ENCODE measurements at places on chromosomes 2 and 18. TPM values are rescaled to one million over a fixed set of nuclear protein-coding genes. Genes with fewer than 3 reads are reported as not detected.

GRCh38 chr2:218260742-218261422 is at the start of gene GPBAR1:
Gene GPBAR1, plus strand, starts transcription at chr2:218261015. Its CDS starts 1,710 bp downstream, at chr2:218262725.
- H3K4me1 ChIP-seq: peaks cover 88% of the 10 kb centered on the region
- H3K27ac ChIP-seq: peak within 1 kb of the TSS; percentile 84
- DNase-seq: peak; percentile 72
- H3K36me3 ChIP-seq: peaks cover 45% of the 10 kb centered on the region
- H3K27me3 ChIP-seq: no peaks in the 10 kb centered on the region

DNA sequence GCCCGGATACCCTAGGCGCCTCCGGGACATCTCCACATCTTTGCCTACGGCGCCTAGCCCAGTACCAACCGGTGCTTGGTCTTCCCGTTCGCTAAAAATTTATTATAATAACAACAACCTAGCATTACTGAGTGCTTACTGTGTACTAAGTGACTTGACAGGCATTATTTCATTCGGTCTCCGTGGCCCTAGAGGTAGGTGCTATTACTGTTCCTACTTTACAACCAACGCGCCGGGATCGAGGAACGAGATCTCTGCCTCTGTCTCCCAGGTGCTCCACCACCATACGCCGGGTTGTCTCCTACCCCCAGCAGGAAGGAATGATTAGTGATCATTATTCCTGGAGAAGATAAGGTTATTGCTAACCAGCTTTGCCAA is 657 bp upstream of the BIN1 start:
- DNase-seq: no peak
- no peaks in the 10 kb centered on the region for H3K27me3 ChIP-seq
- H3K27ac ChIP-seq: peak overlapping the region; percentile 91
- peak overlapping the region; percentile 74 for H3K4me3 ChIP-seq
- no peaks in the 10 kb centered on the region for H3K36me3 ChIP-seq

- H3K4me3 ChIP-seq: no peak overlapping the region
- no peaks in the 10 kb centered on the region for H3K4me1 ChIP-seq
These were observed 598.4 kb downstream of the MBD2 start for GRCh38 chr18:53625997-53626599.

The CD207 gene
- not detected for total RNA-seq

The FER1L5 gene
- not detected for total RNA-seq

The SLC9A2 gene
- total RNA-seq: 61.6 TPM

- H3K27ac ChIP-seq: no peak overlapping the region
- no peaks in the 10 kb centered on the region for H3K36me3 ChIP-seq
- H3K4me1 ChIP-seq: peaks cover 10% of the 10 kb centered on the region
- H3K4me3 ChIP-seq: no peak overlapping the region
- DNase-seq: no peak
These were observed 389.8 kb downstream of the FIGN start for GRCh38 chr2:163345795-163346573.

The OSR1 gene
- 1.3 TPM for total RNA-seq

The NAT8 gene
- total RNA-seq: not detected

- H3K27me3 ChIP-seq: no peaks in the 10 kb centered on the region
- no peaks in the 10 kb centered on the region for H3K36me3 ChIP-seq
- no peak overlapping the region for H3K27ac ChIP-seq
These were observed 2.5 kb upstream of the CPO start for GRCh38 chr2:206936843-206937230.

GRCh38 chr2:219998107-219998506 is 370.7 kb downstream of the SLC4A3 start:
- no peak overlapping the region for H3K27ac ChIP-seq
- H3K27me3 ChIP-seq: no peaks in the 10 kb centered on the region
- no peaks in the 10 kb centered on the region for H3K36me3 ChIP-seq
- no peak for DNase-seq
- no peaks in the 10 kb centered on the region for H3K4me1 ChIP-seq

DNA sequence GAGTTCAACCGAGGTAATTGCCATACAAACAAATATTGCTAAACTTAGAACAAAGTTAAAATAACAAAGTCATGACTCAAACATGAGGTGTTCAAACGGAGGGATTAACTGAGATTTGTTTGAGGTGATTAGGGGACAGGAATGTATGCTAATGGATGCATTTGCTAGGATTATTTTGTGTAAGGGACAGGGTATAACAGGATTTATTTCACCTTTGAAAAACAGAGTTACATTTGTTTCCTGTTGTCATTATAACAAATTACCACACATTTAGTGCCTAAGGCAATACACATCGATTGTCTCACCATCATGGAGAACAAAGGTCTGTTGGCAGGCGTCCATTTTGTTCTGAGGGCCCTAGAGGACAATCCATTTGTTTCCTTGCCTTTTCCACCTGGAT is 304.3 kb upstream of the CNTNAP5 start:
- H3K27me3 ChIP-seq: no peaks in the 10 kb centered on the region
- H3K4me1 ChIP-seq: no peaks in the 10 kb centered on the region
- no peak overlapping the region for H3K27ac ChIP-seq
- DNase-seq: no peak

The SPOPL gene
- total RNA-seq: 13.6 TPM

- H3K27ac ChIP-seq: no peak overlapping the region
- no peak overlapping the region for H3K4me3 ChIP-seq
- no peak for DNase-seq
- peaks cover 66% of the 10 kb centered on the region for H3K27me3 ChIP-seq
- peaks cover 70% of the 10 kb centered on the region for H3K4me1 ChIP-seq
- H3K36me3 ChIP-seq: no peaks in the 10 kb centered on the region
These were observed 3.6 kb upstream of the PAX3 start for GRCh38 chr2:222302178-222303018.

The IL1RL2 gene
- total RNA-seq: 2.9 TPM

Measured in stomach (tissue), 19 donors.